ENCODE measurements at places on chromosomes 12 and 14.

- no peak for DNase-seq
Measured at GRCh38 chr12:132322206-132323132, 6.9 kb downstream of the GALNT9 start.

GRCh38 chr12:109919456-109919855 is 19.4 kb downstream of the TCHP start:
- DNase-seq, result no peak

GRCh38 chr14:102951799-102952198 is 29.3 kb downstream of the AMN start:
- DNase-seq, result no peak

- DNase-seq, result no peak
Measured at GRCh38 chr12:28144059-28144458, 46.2 kb upstream of the CCDC91 start.

- DNase-seq, result no peak
Measured at GRCh38 chr12:124165695-124166094, 129.2 kb upstream of the RFLNA start.

GRCh38 chr12:22687361-22688076 is 62.5 kb downstream of the ETNK1 start:
- no peak for DNase-seq

GRCh38 chr12:28189784-28190320 is 404 bp upstream of the CCDC91 start:
- DNase-seq, result no peak

GRCh38 chr14:32985866-32986265 is 47.2 kb downstream of the NPAS3 start:
- DNase-seq, result no peak

GRCh38 chr12:110224379-110225304 is 56.4 kb upstream of the ATP2A2 start:
- no peak for DNase-seq

All from NCI-H748 treated with DMSO at 0.1 percent for 48 hours (cell line).